ENCODE measurements at places on chromosomes 5 and 9.

GRCh38 chr9:75979362-75979761 lies 88.9 kb downstream of the PCSK5 start:
- DNase-seq, result no peak

DNA sequence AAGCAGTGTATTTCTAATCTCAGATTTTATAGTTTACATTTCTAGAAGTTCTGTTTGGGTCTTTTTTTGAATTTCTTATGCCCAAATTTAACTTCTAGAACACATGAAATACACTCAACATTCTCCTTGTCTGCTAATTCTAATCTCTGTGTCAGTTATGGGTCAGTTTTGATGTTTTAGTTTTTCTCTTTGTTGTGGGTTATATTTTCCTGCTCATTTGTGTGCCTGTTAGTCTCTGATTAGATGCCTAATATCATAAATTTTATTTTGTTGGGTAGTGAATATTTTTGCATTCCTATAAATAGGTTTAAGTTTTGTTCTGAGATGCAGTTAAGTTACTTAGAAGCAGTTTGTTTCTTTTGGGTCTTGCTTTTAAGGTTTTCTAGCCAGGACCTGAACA lies 12.4 kb downstream of the LCP2 start:
- DNase-seq, result no peak

GRCh38 chr9:5502553-5502952 lies 7.8 kb upstream of the PDCD1LG2 start:
- no peak for DNase-seq

- DNase-seq, result no peak
Measured at GRCh38 chr5:9045946-9046345, 499.9 kb downstream of the SEMA5A start.

GRCh38 chr9:99162759-99163364 lies 57.9 kb downstream of the TGFBR1 start:
- no peak for DNase-seq

GRCh38 chr5:136062366-136063274 lies 33.8 kb downstream of the TGFBI start:
- no peak for DNase-seq

- no peak for DNase-seq
Measured at GRCh38 chr5:170497311-170498038, 6.3 kb upstream of the KCNIP1 start.

DNA sequence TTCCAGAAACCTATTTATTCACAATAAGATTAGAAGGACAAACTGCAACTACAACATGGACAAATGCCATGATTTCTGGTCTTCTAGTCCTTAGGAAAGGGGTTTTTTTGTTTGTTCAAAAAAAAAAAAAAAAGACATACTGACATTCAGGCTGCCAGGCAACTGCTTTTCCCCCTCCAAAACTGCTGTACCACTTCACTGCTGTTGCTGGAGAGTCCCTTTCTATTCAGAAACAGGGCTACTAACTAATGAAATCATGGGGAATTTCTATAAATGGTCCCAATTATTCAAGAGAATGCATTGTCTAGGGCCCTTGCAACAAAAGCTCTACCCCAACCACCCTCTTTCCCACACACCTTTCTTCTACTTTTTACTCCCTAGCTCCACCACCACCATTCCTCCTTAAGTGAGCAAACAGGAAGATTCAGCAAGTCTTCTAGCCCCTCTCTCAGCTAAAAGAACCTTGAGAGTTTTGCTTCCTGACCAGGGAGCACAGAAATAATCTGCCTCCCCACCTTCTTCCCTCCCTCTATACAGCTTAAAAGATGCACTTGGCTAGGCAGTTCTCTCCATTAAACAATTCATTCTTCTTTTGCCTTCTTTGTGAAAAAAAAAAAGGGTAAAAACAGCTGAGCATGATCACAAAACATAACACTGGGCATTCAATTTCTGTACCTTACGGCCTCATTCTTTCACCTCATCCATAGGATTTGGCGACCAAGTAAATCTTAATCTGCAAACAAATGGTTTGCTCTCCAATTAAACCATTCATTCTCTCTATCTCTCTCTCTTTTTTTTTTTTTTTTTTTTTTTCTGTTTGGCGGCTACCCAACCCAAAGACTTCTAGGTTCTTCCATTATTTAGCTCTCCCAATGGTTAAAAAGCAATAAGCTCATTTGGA lies 13.8 kb downstream of the ZNF608 start:
- DNase-seq, result no peak

- no peak for DNase-seq
Measured at GRCh38 chr9:99809586-99810319, 11.9 kb upstream of the NR4A3 start.

DNA sequence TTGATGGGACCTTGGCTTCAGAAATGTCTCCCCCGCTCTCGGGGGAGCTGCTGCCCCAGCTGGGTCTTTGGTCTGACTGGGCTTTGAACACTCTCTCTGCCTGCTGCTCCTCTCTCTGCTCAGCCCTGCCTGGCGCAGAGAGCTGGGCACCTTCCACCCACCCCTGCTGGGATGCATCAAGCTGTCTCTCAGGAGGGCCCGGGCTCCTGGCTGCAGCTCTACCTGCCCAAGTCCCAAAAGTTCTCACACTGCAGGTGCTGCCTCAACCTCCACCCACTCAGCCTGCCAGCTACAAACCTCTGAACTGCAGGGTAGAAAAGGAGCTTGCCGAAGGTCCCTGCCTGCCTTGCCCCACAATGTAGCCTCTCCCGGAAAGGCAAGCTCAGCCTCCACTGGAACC lies 36.7 kb downstream of the IRX2 start:
- DNase-seq, result no peak

DNA sequence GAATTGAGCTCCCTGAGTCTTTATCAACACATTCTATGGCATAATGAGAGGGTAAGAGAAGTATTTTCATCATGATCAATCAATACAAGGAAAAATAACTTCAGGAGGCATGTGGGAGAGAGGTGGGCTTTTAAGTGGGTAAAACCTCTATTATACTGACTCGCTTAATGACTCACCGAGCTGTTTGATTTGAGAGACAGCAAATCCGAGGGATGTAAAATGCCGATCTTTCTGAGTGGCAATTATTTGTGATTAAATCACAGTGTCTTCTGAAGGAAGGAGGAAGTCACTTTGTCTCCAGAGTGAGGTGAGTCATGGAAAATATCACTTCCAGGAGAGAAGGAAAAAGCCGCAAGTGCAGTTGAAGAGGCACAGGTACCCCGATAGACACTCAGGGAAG lies 320.4 kb downstream of the DRD1 start:
- no peak for DNase-seq

DNA sequence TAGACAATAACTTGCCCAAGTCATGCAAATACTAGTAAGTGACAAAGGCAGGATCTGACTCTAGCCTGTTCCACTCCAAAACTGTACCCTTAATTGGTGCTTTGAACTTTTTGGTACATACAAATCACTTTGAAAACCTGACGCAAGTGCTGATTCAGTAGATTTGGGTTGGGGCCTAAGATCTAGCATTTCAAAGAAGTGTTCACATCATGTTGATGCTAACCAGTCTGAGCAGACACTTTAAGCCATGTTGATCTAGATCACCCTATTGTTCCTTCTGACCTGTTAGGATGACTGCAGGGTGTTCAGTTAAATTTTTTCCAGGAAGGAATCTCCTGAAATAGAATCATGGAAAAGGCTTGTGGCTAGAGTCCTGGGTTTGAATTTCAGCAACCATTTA lies 57.7 kb upstream of the CPEB4 start:
- DNase-seq, result no peak

- no peak for DNase-seq
Measured at GRCh38 chr9:131774636-131775035, 34.8 kb upstream of the RAPGEF1 start.

DNA sequence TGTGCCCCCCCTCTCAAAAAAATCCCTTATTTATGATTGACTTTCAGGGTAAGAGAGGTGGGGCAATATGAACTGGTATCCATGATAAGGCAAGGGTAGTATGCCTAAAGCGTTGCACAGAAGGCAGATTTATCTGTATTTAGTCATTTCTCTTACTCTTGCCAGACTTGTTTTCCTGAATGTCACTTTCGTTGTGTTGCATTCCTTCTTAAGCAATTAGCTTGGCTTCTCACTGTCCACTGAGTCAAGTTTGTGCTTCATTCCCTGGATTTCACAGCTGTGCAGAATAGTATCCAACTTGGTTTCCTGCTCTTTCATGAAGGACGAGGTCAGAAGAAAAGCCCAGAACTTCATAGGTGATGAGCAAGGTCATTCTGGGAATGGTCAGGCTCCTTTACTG lies 301.5 kb upstream of the ACTBL2 start:
- DNase-seq, result no peak

- no peak for DNase-seq
Measured at GRCh38 chr9:7212101-7212500, 454.3 kb downstream of the KDM4C start.

- DNase-seq, result no peak
Measured at GRCh38 chr5:167594750-167595149, 696.7 kb upstream of the WWC1 start.

DNA sequence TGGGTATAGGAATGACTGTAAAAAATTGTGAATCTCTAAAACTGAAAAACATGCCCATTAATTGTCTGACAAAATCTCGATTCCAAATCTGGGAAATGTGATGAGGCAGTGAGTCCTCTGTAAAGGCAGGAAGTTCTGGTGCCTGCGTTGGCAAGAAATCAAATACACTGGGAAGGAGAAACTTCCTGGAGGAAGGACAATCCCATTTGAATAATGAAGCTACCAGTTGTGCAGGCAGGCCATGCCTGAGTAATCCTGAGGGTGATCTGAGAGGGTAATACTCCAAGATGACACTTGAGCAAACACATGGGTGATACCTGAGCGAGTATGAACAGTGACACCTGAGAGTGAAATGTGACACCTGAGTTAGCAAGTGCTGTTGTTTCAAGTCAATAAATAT lies 49.7 kb downstream of the KIF24 start:
- DNase-seq, result no peak

DNA sequence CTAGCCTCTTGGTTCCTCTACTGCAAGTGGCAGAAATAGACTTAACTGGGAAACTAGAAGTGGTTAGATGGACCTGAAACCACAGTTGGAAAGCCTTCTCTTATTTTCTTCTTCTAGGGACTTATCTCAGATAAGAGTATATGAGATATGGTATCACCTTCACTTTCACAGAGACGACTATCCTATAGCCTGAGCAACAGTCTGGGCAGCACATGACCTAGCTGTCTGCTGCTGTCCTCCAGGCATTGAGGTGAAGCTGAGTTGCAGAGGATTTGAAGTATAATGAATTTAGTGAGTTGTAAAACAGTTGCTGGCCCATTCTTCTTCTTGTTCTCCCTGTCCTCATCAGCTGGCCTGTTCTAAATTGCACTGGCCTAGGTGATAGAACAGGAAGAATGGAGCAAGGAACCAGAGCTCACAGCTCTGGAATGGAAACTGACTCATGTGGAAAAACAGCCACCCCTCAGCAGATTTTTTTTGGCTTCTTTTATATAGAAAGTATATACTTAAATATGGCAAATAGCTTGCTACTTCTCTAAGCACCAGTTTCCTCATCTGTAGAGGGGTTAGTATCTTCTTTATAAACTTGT lies 27.8 kb downstream of the RECK start:
- DNase-seq, result no peak

Data from activated T-helper 1 cell treated with anti-CD3 and anti-CD28 coated beads, Interleukin-2, amount 50 U/mL, for 16 hours (primary cell).